ENCODE measurements at places on chromosomes 5 and 9.

DNA sequence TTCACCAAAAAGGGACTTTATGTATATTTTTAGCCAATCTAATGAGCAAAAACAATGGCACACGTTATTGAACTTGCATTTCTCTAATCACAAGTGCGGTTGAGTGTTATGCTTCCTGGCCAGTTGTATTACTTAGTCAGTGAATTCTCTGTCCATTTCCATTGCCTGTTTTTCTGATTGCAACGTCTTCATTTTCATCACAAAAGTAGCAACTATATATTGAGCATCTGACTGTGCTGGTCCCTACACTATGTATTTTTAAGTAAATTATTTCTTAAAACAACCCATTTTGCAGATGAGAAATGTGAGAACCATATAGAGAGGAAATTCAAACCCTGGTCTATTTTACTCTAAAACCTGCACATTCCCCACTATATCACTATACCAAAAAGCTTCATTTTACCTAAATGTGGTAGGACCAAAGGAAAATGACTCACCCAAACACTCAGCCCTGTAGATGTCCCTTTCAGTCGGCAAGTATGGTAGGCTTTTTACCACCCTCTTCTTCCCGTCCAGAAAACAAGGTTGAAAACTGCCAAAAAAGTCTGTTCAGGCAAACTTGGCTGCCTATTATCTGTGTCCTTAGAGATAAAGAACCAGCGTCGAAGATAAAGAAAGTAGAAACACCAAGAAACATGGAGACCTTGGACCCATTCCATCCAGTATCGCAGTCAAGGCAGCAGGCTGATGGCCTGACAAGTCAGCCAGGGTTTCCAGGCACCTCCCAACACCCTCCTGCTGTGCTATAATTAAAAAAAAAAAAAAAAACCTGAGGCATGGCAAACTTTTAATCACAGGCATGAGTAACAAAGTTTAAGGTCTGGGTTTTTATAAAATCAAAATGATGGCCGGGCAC is 18.8 kb upstream of the FAM13B start:
- no peak for DNase-seq

DNA sequence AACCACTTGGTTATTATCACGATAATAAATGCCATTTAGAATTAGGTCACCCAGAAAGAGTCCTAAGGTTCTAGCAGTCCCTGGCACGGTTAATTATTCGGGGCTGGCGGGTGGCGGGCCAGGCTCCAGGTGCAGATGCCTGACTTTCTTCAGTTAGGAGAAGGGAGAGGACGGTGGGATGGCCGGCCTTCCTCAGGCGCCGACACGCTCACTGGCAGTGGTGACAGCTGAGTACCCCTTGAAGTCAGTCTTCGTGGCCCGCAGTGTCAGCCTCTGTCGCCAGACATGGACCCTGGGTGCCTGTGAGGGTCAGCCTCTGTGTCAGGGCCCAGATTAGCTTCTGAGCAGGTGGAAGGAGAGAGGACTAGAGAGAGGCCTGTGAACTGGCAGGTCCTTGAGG is 21.1 kb upstream of the EXOC3 start:
- DNase-seq: no peak

DNA sequence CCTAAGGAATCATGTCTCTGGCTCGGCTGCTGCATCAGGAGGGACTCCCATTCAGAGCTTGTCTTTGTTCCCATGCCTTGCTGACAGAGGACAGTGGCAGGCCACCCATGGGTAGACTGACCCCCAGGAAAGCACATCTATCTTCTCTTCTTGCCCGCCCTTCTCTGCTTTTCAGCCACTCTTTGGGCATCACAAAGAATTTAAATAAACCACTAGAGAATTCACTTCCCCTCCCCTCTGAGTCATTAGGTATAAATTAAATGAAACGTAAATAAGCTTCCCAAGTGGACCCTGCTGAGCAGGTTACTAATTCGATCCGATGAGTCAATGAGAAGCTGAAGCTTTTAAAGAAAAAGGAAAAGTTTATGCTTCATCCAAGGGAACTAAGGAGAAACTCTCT is 97.0 kb downstream of the DRD1 start:
- no peak for DNase-seq

GRCh38 chr5:10604975-10605374 is 41.1 kb downstream of the ANKRD33B start:
- DNase-seq: no peak

DNA sequence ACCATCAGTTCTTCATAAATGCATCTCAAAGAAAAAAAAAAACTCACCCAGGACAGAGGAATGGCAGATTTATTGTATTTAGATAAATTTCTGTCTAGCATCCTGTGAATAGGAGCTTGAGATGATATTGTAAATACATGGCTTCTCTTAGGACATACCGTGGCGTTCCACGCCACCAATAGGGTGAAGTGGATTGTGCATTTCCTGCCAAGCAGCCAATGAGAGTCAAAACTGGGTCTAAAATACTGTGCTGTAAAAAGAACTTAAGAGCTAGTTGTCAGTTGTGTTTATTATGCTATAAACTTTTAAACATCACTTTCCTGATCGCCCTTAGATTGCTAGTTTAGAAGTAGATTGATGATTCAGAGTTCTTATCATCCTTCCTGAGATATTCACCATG is 20.9 kb upstream of the TRPM6 start:
- no peak for DNase-seq

DNA sequence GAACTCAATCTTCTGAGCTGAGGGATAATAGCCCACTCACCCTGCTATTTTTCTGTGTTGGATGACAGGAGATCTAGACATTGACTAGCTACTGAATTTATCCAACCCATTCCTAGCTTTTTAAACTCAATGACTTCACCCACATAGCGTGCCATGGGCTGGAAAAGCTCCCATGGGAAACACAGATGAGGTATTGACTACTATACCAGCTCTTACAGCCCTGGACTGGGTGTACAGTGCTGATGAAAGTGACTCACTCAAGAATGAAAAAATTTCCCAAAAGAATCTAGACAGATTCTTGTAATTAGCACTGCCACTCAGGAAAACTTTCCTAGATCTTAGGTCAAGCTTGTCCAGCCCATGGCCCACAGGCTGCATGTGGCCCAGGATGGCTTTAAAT is 72.7 kb upstream of the NREP start:
- no peak for DNase-seq
